ENCODE measurements at places on chromosomes 2 and 18. TPM values are rescaled to one million over a fixed set of nuclear protein-coding genes. Genes with fewer than 3 reads are reported as not detected.

Gene TUBB8B
- polyA plus RNA-seq = 0.52 TPM

Gene TEX51
- 0.26 TPM for polyA plus RNA-seq

Gene FTCDNL1
- 0.91 TPM for polyA plus RNA-seq

Gene UXS1
- polyA plus RNA-seq = 80.5 TPM

Gene HOXD13
- 0.65 TPM for polyA plus RNA-seq

Gene HOXD11
- 46.0 TPM for polyA plus RNA-seq

Gene HOXD9
- 82.6 TPM for polyA plus RNA-seq

Gene C2orf81
- 8.2 TPM for polyA plus RNA-seq

Gene PTPRN
- 0.20 TPM for polyA plus RNA-seq

Gene SP5
- 2.7 TPM for polyA plus RNA-seq

Gene CFAP221
- polyA plus RNA-seq = 27.6 TPM

All from left renal cortex interstitium (tissue), 4 donors.